Bronchial epithelial cell (primary cell): ENCODE measurements at places on chromosomes 3 and 15. TPM values are rescaled to one million over a fixed set of nuclear protein-coding genes. Genes with fewer than 3 reads are reported as not detected.

Gene CCDC50
- 57.7 and 81.5 TPM in 2 replicates for total RNA-seq

Gene ANKDD1A
- total RNA-seq, result 3.2 and 4.0 TPM in 2 replicates

Gene PPARG
- 12.7 and 14.5 TPM in 2 replicates for total RNA-seq

Gene LRRC3B
- not detected in 2 replicates for total RNA-seq

Gene HRH1
- 2.6 and 3.7 TPM in 2 replicates for total RNA-seq

GRCh38 chr3:56799251-56799882 lies 2.4 kb downstream of the ARHGEF3 start:
- DNase-seq, result peak; percentile 75

- DNase-seq, result no peak
Measured at GRCh38 chr15:32766101-32766500, 48.3 kb downstream of the GREM1 start.

GRCh38 chr3:158658889-158659288 lies 13.6 kb downstream of the LXN start:
- DNase-seq, result no peak

DNA sequence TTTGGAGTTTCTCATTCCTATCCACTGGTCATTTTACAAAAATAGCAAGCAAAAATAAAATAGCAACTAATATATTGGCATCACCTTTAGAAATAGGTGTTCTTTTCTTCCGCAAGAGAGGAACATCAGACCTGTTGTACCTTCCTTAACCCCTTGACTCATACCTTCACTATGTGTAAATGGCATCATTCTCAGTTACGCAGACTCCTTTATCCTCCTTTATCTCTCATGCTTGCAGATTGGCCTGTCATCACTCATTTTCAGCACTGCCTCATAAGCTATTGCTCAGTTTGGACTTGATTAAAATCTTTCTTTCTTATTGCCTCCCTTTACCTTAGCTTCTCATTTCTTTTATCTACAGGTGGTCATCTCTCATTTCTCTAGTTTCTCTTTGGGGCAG lies 21.4 kb downstream of the ARHGEF26 start:
- peak; percentile 86 for DNase-seq
